CD4-positive, alpha-beta T cell treated with Interleukin-10 for 1 hour (primary cell): ENCODE measurements at places on chromosomes 2 and 18.
A peak's percentile ranks its signal among the peaks of the same experiment; 100 is the strongest.

GRCh38 chr2:237894986-237895543, 35.6 kb downstream of the RAMP1 start:
- no peak for DNase-seq

- no peak for DNase-seq
Measured at GRCh38 chr18:53887447-53887846, 337.0 kb downstream of the MBD2 start.

GRCh38 chr2:231181860-231182512, 16.4 kb upstream of the ARMC9 start:
- no peak for DNase-seq

DNA sequence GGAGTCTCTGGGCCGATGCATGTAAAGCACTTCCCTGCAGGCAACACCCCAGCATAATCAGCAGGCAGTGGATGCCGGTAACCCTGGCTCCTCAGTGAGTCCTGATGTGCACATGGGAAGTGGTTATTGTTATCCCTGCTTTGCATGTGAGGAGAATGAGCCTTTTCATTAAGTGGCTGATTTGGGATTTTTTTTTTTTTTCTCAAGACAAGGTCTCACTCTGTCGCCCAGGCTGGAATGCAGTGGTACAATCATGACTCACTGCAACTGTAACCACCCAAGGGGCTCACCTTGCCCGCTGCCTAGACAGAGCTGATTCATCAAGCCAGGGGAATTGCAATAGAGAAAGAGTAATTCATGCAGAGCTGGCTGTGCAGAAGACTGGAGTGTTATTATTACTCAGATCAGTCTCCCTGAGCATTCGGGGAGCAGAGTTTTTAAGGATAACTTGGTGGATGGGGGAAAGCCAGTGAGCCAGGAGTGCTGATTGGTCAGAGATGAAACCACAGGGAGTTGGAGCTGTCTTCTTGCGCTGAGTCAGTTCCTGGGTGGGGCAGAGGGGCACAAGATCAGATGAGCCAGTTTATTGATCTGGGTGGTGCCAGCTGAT, 95.4 kb downstream of the SOCS6 start:
- DNase-seq = no peak

GRCh38 chr2:215881582-215881981, 131.8 kb downstream of the MREG start:
- no peak for DNase-seq

- peak; percentile 31 for DNase-seq
Measured at GRCh38 chr2:98134172-98135005, 47.4 kb downstream of the VWA3B start.

DNA sequence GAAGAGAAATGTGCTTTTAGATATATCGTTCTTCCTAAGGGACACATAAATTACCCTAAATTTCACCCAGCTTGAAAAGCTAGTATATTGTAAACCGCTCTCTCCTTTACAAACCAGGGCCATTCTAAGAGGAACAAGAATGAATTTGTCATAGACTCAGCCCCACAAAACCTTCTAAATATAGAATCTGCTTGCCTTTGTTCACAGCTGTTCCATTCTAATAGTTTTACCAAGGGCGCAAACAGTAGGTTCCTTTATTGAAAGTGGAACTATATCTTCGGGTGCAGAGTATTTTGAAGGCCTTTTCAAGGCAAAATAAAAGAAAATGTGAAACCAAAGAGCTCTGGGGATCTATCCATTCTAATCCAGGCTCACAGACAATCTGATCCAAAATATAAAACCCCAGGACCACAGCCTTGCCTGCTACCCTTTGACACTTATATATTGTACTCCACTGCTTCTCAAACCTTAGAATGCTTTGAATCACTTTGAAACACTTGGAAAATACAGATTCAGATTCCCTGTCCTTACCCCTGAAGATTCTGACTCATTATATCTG, 316.8 kb downstream of the PAX3 start:
- no peak for DNase-seq

GRCh38 chr2:227642656-227643055, 23.9 kb upstream of the SCYGR5 start:
- DNase-seq = no peak

- DNase-seq = no peak
Measured at GRCh38 chr2:172329774-172330671, 97.4 kb upstream of the ITGA6 start.

- no peak for DNase-seq
Measured at GRCh38 chr2:7895289-7895688, 786.6 kb upstream of the ID2 start.

- no peak for DNase-seq
Measured at GRCh38 chr18:5104246-5104645, 92.8 kb downstream of the AKAIN1 start.

DNA sequence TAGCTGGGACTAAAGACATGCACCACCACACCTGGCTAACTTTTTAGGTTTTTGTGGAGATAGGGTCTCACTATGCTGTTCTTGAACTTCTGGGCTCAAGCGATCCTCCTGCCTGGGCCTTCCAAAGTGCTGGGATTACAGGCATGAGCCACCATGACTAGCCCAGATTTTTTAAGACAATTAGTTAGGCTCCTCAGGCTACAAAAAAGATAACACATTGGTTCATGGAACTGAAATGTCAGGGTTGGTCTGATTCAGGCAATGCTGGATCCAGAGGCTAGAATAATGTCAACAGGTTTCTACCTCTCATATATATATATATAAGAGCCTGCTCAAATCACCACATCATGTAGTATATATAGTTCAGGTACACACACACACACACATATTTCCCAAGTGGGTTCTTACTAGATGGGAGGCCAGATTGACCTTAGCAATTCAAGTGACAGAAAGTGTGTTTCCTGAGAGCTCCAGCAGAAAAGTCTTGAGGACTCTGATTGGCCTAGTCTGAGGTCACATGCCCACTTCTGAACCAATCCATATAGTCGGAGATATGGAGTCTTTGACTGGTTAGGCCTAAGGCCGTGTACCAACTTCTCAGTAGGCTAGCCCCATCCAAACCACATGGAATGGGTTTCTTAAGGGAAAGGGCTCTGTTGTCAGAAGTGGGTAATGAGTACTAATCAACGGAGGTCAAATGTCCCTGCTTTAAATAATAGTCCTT, 72.6 kb upstream of the LAPTM4A start:
- no peak for DNase-seq

DNA sequence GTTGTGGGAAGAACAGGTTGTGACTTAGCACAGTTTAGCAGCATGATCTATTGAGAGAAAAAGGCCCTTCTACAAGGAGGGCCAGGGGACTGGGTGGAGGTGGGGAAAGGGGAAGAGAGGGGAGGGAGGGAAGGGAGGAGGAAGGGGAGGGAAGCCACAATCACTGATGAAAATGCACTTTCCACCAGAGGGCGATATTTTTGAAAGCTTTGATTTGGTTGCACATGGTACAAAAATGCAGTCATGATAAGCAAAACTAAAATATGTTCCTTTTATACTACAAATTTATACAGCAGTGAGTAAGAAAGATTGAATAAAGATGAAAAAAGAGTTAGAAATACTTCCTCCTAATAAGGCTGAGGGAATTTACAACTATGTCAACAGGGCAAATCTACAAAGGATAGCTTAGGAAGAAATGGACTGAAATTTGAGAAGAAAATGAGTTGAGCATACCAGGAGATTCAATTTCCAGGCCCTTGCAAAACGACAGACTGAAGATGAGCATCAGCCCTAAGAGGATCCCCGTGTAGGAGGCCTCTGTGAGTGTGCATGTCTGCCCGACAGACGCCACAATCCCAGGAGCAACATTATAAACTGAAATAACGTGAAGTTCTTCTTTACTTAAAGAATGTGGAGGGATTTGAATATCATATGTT, 17.2 kb downstream of the SH3YL1 start:
- DNase-seq = peak; percentile 62

GRCh38 chr2:219998107-219998506, 370.7 kb downstream of the SLC4A3 start:
- DNase-seq = no peak

- no peak for DNase-seq
Measured at GRCh38 chr2:62344472-62344871, 148.6 kb downstream of the B3GNT2 start.

- no peak for DNase-seq
Measured at GRCh38 chr2:231211486-231211885, 13.1 kb downstream of the ARMC9 start.

- no peak for DNase-seq
Measured at GRCh38 chr18:74241426-74241825, 50.3 kb downstream of the CYB5A start.

DNA sequence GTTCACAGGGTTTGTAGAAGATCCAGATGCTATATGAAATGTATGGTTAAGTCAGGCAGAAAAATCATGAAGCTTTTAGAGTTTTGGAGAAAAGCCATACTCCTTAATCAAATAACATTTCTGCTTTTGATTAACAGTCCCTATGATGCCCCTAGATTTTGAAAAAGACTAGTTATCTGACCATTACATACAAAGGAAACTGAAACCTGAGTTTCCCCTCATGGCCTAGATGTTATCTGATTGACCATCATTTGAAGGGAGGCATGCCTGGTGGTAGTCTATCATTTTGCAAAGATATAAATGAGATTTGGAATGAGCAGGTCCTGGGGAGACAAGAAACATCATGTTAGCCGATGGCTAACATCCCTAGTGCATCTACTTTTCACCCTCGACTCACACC, 704.3 kb upstream of the FSHR start:
- no peak for DNase-seq

DNA sequence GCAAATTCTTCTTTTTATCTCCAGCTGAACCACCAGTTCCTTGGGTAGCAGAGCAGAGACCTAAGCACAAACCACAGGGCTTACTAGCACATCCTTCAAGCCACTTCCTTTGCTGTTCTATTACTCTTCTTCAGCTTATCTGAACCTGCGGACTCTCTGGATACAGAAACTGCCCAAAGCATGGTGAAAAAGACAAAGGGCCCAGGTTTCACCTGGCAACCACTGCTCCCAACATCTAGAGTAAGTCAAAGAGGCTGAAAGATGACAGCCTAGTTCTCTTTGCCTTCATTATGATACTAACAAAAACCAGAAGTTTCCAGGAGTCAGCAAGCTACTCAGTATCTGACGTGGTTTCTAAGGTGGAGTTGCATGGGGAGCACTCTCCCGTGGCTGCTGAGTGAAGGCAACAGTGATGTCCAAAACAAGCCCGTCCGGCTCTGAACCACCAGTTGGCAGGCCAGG, 43.4 kb downstream of the KANSL3 start:
- DNase-seq = peak; percentile 35

DNA sequence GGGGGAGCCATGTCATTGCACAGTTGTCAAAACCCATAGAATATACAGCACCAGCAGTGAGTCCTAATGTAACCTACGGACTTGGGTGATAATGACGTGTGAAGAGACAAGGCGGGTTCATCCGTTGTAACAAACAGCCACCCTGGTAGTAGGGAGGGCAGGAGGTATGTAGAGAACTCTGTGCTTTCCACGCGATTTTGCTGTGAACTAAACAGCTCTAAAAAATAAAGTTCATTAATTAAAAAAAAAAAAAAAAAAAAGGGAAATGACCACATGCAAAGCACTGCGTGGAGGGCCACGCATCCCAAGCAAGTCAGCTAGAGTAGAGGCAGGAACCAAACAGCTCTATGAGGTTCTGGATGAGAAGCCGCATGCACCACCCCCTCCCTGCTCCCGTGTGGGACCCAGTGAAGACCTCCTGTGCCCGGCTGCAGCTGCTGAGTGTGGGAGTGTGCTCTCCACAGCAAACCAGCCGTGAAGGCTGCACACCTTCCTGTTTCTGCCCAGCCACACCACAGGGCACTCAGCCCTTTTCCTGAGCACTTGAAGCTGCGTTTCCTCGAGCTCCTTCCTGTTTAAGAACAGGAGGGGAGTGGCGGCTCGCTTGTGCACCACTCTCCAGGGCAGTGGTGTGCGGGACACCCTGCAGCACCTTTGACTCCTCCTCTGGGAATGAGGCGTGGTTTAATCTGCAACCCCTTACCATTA, 65.6 kb downstream of the ODC1 start:
- DNase-seq = peak; percentile 55

GRCh38 chr2:158743879-158744278, 51.2 kb upstream of the DAPL1 start:
- no peak for DNase-seq

GRCh38 chr2:239312741-239313667, 87.8 kb downstream of the HDAC4 start:
- DNase-seq = no peak

DNA sequence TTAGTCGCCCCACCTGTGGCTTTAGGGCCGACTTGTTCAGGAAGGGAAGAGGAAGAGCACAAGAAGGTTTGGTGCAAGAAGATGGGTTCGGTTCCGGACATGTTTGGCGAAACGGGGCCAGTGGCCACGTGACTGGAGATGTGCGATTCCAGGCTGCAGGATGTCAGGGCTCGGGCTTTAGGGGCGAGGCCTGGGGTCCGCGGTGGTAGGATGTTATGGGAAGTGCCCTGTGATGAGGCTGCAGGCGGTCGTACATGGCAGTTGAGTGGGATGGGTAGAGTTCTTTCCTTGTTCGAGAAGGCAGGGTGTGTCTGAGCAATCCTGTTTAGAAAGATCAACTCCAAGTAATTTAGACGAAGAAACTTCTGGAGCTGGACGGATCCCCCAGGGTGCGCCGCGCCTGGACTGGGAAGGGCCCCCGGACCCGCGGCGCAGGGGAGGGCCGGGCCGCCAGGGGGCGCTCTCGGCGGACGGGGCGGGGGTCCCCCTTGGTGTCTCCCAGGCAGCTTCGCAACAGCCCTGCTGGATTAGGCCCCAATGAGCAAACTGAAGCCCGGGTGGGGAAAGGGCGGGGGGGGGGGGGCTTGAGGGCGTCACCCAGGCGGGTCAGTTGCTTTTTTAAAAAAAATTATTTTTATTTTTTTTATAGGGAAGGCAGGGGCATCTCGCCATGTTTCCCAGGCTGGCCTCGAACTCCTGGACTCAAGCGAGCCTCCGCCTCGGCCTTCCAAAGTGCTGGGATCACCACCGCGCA, 17.2 kb upstream of the SDC1 start:
- DNase-seq = peak; percentile 8

DNA sequence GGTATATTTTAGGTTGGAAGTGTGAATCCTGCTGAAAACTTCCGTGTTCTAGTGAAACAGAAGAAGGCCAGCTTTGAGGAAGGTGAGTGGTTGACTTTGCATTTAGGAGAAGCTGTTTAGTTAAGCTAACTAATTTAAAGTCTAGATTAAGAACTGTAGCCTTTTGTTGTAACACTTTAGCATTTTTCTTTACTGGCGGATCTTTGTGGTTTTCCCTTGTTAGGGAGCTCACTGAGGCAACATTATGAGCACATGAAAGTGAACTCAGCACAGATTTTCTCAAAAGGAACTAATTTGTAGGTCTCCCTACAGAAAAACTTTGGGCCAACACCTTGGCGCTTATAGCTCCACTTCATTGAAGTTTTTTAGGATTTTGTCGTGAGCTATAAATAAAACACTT, 52.8 kb downstream of the XRCC5 start:
- DNase-seq = no peak

DNA sequence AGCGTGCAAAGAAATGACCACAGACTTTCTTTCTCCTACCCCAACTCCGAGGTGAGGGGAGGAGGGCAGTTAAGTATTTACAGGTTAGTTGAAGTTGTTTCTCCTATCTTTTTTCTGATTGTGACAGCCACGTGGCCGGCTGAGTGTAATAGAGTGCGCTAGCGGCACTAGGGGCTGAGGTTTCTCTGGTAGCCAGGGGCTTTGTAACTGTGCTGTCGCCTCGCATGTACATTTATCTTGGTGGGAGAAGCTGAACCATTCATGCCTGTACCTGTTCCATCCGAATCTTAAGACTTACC, 214.1 kb upstream of the STON1 start:
- DNase-seq = peak; percentile 35
